Effector memory CD4-positive, alpha-beta T cell (primary cell): ENCODE measurements at places on chromosomes 7 and 10.

DNA sequence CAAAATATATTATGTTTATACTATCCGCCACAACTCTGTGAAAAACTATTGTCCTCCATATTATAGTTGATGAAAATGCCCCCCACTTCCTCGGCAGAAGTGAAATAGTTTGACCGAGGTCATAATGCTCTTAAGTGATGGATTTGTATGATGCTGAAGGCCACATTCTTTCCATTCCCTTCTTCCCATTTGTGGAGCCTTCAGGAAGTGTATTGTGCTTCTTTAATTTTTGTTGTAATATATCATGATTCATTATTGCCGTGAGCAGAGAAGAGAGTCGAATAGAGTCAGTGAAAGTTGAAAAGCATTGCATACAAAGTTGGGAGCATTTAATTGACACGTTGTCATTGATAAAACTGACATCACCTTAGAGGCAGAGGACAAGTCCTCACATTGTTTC, 460.3 kb downstream of the SUGCT start:
- no peak for DNase-seq

GRCh38 chr7:106108991-106109390, 3.1 kb downstream of the SYPL1 start:
- DNase-seq: no peak

- no peak for DNase-seq
Measured at GRCh38 chr10:120742373-120742772, 108.8 kb upstream of the WDR11 start.

DNA sequence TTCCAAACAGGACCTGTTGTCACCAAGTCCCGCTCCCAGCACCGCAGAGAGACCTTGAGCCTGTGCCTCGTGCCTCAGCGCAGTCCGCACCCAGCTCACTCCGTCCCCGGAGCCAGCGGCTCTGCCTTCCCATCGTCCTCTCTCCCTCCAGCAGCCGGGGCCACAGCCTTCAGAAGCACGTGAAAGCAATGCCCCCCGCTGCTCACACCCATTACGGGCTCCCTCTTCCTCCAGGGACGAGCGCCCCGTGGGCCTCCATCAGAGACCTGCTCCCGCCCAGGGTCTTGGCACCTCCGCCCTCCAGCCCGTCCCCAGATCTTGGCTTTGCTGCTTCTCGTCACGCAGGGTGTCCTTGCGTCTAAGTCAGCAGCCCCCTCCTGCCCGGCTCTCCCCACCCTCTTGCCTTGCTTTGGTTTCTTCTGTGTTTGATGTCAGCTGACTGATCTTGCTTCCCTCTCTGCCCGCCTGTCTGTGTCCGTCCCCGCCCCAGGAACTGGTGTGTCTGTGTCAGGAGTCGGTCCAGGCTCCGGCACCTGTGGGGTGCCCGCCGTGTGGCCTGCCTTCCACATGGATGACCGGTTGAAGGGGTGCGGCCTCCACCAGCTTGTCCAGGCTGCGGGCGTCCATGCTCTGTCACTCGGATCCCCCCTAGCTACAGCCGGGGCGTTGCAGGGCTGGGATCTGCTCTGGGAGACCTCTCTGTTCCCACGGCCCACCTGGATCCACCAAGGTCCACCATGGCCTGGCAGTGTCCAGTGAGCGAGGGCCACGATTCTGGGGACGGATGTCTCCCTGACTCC, 61.9 kb downstream of the FOXL3 start:
- peak; percentile 27 for DNase-seq

DNA sequence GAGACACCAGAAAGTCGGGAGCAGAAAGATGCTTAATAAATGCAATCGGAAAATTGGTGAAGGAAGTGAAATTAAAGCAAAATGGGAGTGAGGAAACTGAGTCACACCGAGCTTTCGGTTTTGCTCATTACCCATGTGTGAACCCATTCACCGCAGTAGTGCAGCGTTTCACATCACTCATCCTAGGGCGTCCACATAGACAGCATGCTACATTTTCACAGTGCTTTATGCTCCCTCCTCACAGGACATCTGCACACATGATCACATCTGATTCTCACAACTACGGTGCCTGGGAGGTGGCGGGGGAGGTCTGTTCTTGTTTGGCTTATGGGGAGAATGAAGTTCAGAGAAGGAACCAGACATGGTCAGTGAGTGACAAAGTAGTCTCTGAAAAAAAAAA, 36.6 kb upstream of the ATP6V0A4 start:
- DNase-seq: no peak

- DNase-seq: no peak
Measured at GRCh38 chr10:49613165-49613881, 514 bp upstream of the CHAT start.

DNA sequence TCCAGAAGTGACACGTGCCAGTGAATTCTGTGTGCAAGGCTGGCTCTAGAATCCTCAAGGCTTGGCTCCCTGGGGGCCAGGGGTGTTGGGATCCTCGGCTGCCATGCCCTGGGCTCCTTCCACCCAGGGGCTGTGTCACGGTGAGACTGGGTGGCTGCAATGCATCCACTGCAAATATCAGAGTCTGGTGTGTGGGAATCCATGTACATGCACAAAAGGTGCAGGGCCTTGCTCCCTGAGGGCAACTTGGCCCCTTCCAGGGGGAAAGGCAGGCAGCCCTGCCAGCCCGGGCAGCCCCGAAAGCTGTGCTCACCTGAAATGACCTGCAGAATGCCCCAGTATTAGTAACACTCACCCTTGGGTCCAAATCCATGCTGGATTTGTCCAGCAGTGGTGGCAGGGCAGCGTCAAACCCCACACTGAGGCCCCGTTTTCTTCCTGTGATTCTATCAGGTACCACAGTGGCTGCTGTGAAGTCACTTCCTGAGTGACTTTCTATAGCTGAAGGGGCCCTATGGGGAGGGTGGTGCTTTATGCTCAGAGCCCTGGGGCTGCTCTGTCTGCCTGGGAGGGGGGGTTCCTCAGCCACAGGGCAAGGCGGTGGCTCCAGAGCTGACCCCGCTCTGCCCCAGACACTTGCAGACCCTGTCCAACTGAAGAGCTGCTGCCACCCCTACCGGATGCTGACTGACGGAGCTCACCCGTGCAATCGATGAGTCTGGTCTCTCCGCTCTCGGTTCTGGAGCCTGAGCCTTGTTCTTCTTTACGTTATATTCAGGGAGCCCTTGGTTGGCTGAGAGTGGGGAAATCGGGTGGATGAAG, 317.7 kb downstream of the GLRX3 start:
- DNase-seq: no peak

DNA sequence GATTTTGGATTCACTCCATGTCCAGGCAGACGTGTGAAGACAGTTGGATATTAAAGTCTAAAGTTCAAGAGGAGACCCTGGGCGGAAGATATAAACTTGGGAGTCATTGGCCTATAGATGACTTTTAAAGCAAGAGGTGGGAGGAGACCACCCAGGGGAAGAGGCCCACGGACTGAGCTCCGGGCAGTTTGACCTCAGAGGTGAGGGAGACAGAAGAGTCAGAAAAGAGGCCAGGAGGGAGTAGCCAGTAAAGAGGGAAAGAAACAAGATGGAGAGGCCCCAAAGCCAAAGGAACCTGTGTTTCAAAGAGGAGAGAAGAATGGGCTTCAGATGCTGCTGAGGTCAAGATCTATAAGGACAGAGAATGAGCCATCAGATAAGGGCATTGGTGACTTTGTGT, 11.4 kb downstream of the CARD11 start:
- no peak for DNase-seq

- no peak for DNase-seq
Measured at GRCh38 chr7:151886783-151887182, 9.9 kb upstream of the PRKAG2 start.

DNA sequence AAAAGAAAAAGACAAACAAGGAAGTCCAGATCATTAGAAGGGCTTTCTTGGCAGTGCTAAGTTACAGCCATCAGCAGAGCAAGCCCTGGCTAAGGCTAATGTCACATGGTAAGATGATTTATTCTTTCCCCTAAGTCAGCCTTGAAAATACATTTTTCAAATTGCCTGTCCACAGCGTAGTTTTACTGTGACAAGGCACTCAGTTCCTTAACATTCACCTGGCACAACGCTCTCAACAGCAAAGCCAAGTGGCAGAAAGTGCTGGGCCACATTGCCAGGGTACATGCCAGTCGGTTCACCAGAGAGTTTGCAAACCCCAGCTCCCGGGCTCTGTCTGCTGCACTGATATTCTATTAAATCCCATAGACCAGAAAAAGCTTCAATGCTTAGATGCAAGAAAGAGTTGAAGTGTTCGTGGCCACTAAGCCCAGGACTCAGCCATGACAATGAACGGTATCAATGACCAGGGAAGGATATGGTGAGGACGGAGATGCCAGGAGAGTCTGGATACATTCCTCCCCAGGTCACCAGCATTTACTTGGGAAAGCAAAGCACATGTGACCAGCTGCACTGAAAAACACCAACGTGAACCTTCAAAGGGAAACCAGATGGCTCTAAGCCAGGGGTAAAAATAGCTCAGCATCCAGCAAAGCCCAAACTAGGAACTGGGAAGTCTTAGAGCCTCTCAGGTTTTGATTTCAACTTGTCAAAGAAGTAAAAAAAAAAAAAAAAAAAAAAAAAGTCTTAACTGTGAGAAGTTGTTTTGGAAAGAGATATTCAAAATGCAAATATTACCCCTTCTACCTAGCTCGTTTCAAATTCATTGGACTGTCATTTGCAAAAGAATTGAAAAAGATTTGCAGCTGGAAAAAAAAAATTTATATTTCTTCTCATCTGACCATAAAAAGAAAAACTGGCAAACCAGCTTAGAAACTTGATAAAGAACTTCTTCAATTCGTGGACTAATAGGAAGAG, 23.9 kb upstream of the MPP7 start:
- no peak for DNase-seq

- no peak for DNase-seq
Measured at GRCh38 chr7:96728139-96728538, 18.5 kb upstream of the SEM1 start.

- no peak for DNase-seq
Measured at GRCh38 chr7:78345979-78346378, 547.4 kb downstream of the PHTF2 start.

DNA sequence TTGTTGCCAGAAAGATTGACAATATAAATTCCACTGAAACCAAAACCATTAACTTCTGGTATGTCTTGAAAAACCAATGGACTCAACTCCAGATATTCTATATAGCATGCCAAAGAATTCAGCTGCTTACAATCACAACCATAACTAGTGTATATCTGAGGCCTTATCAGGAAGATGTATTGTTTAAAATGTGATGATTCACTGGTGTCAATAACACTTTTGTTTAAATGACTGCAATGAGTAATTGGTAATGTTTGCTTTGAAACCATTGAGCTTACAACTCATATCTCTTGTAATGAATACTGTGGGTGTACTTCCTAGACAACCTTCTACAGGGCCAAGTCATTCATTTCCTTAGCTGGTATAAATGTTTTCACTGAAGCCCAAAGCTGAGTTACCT, 727.9 kb upstream of the KCND2 start:
- DNase-seq: no peak

GRCh38 chr10:1524540-1524939, 212.8 kb downstream of the ADARB2 start:
- DNase-seq: no peak

GRCh38 chr10:66259836-66260235, 666.0 kb upstream of the LRRTM3 start:
- no peak for DNase-seq
